ENCODE measurements at places on chromosomes 1 and 21.

DNA sequence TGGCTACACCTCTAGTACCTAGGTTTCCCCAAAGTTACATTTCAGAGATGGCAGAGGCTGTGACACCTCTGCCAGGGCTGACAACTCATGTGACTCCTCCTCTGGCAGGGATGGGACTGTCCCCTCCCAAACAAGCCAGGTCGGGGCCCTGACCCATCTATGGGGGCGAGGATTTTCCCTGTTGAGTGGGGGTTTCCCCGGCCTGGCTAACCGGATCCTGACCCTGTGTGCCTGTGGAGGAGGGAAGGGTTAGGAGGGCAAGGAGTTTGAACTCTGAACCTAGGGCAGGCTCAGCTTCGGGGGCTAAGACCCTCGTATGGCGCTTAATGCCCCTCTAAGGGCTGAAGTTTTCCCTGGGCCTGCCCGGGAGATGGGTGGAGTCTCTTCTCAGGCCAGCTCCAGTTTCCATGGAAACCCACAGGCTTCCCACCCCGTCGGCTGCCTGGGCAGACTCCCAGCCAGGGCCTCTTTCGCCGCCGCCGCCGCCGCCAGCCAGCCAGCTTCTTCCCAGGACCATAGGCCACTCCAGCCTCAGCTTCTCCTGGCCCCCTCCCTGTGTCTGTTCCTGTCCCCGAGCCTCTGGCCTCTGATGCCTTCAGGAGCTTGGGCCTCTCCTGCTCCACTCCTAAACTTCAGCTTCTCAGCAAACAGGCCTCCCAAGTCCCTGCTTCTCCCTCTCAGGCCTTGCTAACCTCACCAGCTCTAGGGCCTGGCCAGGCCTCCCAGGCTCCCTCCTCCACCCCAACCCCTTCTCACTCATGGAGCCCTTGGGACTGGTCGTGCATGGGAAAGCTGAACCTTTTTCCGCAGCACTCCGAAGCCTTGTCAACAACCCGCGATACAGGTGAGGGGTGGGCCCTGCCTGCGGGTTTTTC lies at the start of gene BTBD19:
Gene BTBD19 (plus strand): TSS at position 461 of the 875 bp plus-strand sequence. CDS start 298 bp downstream, at position 759.
- DNase-seq: peak; percentile 89

- no peak for DNase-seq
These were observed 5.5 kb upstream of the PTGER3 start for GRCh38 chr1:71053146-71053545.

- DNase-seq: peak; percentile 31
These were observed 54.5 kb upstream of the PTGFRN start for GRCh38 chr1:116855191-116855619.

- no peak for DNase-seq
These were observed 4.1 kb downstream of the TAGLN2 start for GRCh38 chr1:159921251-159921650.

DNA sequence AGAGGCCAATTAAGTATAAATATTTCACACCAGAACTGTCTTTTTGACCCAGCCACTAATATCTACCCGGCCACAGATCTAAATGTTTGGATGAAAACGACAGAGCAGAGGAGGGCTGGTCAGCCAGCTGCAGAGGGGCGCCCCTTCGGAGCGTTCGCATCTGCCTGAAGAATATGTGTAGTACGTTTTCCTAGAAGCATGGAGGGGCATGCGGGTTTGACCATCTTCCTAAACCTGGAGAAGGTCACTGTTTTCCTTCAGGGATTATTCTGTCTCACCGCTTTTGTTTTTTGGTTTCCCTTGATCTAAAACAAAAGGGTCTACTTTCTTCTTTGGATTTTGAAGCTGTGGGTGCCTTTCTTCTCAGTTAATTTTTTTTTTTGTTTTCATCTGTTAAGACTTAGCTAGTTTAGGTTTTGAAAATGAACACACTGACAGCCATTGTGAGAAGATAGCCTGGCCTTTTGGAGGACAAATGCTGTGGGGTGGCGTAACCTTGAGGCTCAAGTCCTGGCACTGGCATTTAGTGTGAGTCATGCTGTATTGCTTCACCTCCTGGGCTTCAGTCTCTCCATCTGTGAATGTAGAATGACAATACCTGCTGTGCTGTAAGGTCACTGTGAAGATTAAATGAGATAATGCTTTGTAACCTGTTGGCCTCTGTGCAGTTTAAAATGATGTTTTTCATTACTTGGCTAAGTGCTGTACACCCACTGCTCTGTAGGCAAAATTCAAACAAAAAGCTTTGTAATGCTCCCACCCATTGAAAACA lies 74.1 kb upstream of the IRF2BP2 start:
- DNase-seq: no peak

GRCh38 chr1:97764991-97765390 lies 155.8 kb downstream of the DPYD start:
- DNase-seq: no peak

GRCh38 chr1:59494145-59494833 lies 197.4 kb downstream of the FGGY start:
- DNase-seq: no peak

GRCh38 chr21:42539931-42540343 lies 26.3 kb downstream of the SLC37A1 start:
- no peak for DNase-seq

DNA sequence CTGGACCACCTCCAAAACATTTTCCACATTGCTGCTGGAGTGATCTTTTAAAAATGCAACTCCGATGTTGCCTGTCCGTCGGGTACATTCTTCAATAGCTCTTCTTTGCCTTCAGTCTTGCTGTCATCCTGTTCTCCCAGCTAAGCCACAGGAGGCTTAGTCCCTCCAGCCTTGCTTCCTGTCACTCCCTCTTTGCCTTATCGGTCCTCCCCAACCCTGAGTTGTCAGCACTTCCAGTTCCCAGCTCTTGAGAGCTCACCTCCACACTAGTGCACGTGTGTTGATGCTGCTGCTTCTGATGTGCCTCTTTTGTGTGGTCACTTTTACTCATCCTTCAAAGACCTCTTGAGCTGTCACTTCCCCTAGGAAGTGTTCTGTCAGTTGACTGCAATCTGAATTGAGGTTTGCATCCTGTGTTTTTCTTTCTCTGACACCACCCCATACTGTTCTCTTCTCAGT lies 15.3 kb downstream of the UCK2 start:
- DNase-seq: no peak

DNA sequence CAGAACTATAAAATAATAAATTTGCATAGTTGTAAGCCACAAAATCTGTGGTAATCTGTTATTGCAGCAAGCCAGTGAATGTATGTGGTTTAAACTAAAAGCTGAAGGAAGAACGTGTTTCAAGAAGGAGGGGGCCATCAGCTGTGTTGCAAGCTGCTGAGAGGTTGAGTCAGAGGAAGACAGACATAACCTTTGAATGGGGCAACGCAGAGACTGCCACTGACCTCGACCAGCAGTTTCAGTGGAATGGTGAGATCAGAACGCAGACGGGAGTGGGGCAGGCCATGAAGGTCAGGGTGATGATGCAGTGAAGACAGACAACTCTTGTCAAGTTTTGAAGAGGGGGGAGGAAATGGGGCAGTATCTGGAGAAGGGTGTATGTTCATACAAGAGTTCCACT lies 23.2 kb upstream of the QSOX1 start:
- no peak for DNase-seq

- no peak for DNase-seq
These were observed 55.7 kb upstream of the TRABD2B start for GRCh38 chr1:48052923-48053291.

- DNase-seq: no peak
These were observed 22.4 kb downstream of the CHI3L2 start for GRCh38 chr1:111249960-111250359.

DNA sequence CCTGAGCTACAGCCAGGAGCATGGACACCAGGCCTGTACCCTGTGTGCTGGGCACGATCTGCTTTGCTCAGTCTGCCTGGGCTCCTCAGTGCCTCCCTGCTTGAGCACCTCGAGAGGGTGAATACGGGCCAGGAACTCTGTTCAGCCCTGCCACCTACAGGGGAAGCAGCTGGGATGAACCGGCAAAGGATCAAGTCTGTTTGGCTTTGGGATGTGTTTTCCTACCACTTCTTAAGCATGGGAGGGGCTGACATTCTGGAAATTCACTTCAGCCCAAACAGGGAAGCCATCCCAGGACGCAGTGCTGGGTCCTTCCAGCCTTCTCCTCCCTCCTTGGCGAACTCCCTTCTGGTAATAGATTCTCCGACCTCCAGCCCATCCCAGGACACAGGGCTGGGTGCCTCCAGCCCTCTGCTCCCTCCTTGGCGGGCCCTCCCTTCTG lies 55.8 kb upstream of the SELENON start:
- peak; percentile 35 for DNase-seq

Measured in right kidney (tissue), 9 donors.